Stomach (tissue), 19 donors: ENCODE measurements at places on chromosomes 11 and 22. TPM values are rescaled to one million over a fixed set of nuclear protein-coding genes. Genes with fewer than 3 reads are reported as not detected.

- no peak overlapping the region for H3K27ac ChIP-seq
- peak; percentile 82 for DNase-seq
- H3K27me3 ChIP-seq, result no peaks in the 10 kb centered on the region
- H3K36me3 ChIP-seq, result no peaks in the 10 kb centered on the region
- no peak overlapping the region for H3K4me3 ChIP-seq
Observed at GRCh38 chr11:86596861-86597586, 75.4 kb downstream of the ME3 start.

GRCh38 chr11:16177688-16178087 lies 178.7 kb downstream of the SOX6 start:
- H3K36me3 ChIP-seq, result no peaks in the 10 kb centered on the region
- H3K27me3 ChIP-seq, result no peaks in the 10 kb centered on the region
- H3K27ac ChIP-seq, result no peak overlapping the region
- no peak overlapping the region for H3K4me3 ChIP-seq

- no peaks in the 10 kb centered on the region for H3K4me1 ChIP-seq
- H3K27ac ChIP-seq, result no peak overlapping the region
- H3K36me3 ChIP-seq, result no peaks in the 10 kb centered on the region
- peaks cover 14% of the 10 kb centered on the region for H3K27me3 ChIP-seq
- DNase-seq, result peak; percentile 88
Observed at GRCh38 chr11:116397602-116398084, 375.1 kb downstream of the BUD13 start.

KLHL35 gene
- total RNA-seq, result 0.89 TPM

IRAG1 gene
- total RNA-seq, result 28.1 TPM

C1QTNF4 gene
- not detected for total RNA-seq

DNA sequence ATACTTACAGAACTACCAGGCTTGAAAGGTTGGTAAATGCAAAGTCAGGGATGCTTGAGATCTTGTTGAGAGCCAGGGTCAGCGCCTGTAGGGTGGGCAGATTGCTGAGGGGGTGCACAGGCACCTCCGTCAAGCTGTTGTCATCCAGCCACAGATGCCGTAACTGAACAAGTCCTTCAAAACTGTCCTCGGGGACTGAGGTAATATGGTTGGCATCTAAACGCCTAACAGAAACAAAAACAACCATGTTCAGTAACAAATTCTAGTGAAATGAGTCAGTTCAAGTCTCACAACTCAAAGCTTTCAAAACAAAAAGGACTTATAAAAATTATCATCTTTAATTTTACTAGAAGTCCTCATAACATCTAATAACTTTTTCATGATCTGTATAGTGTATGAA lies 22.2 kb upstream of the CCDC34 start:
- H3K27me3 ChIP-seq, result no peaks in the 10 kb centered on the region
- DNase-seq, result no peak
- no peak overlapping the region for H3K4me3 ChIP-seq
- peaks cover 42% of the 10 kb centered on the region for H3K36me3 ChIP-seq
- H3K27ac ChIP-seq, result no peak overlapping the region
- H3K4me1 ChIP-seq, result peaks cover 26% of the 10 kb centered on the region

DNA sequence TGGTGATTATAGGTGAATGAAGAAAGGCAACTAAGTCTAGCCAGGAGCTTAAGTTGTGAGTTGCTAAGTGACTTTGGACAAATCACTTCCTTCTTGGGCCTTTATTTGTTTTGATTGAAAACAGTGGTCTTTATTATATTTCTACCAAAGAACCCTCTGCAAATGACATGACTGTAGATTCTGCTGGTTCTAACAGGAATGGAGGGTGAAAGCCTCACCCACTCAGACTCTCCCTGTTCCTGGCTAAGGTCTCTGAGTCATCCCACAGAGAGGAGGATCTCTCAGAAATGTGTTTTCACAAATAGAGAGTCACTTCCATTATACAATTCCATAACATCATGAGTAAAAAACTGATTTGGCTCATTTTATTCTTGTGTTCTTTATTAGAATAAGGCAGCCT lies 583.9 kb upstream of the LRRC4C start:
- H3K36me3 ChIP-seq, result no peaks in the 10 kb centered on the region
- no peaks in the 10 kb centered on the region for H3K4me1 ChIP-seq
- no peak overlapping the region for H3K4me3 ChIP-seq
- no peaks in the 10 kb centered on the region for H3K27me3 ChIP-seq

SYT7 gene
- total RNA-seq, result 4.5 TPM

GRCh38 chr22:36147196-36147791 lies 13.3 kb downstream of the APOL3 start:
- no peak overlapping the region for H3K4me3 ChIP-seq
- DNase-seq, result no peak
- no peaks in the 10 kb centered on the region for H3K27me3 ChIP-seq

BCR gene
- 24.6 TPM for total RNA-seq

GRCh38 chr22:46528121-46528610 lies 9.3 kb downstream of the CELSR1 start:
- H3K4me3 ChIP-seq, result no peak overlapping the region
- no peak for DNase-seq
- no peaks in the 10 kb centered on the region for H3K36me3 ChIP-seq
- H3K27ac ChIP-seq, result no peak overlapping the region

DNA sequence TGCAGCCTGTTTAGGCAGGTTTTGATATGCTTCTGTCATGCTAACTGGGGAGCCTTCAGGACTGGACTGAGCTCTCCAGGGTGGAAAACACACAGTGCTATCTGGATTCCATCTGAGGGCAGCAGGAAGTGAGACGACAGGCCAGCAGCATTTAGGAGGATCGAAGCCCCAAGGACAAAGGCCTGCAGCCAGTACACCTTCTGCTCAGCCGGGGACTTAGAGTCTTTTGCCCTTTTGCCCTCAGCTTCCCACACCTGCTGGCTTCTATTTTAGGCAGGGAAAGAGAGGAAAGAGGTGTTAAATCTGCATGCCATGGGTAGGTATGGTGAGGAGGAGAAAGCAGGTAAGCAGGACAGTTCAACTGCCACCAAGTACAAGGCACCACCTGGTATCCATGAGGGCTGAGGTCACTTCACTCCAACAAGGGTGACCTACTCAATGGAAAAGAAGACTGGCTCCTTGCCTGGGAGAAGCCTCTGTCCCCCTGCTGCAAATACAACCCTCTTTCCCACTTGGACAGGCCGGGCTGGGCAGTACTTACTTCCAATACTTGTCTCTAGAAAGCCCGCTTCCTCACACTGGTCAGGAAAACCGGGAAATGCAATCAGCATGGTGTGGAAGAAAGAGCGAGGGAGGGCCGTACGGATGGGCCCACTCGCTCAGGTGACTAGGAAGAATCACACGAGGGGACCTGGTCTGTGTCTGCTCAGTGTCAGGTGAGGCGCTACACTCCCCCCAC lies 12.3 kb downstream of the LARGE2 start:
- H3K36me3 ChIP-seq, result peaks cover 81% of the 10 kb centered on the region
- DNase-seq, result no peak
- peaks cover 33% of the 10 kb centered on the region for H3K4me1 ChIP-seq
- no peak overlapping the region for H3K4me3 ChIP-seq
- H3K27ac ChIP-seq, result peak overlapping the region; percentile 39

CD3G gene
- total RNA-seq, result not detected

DNA sequence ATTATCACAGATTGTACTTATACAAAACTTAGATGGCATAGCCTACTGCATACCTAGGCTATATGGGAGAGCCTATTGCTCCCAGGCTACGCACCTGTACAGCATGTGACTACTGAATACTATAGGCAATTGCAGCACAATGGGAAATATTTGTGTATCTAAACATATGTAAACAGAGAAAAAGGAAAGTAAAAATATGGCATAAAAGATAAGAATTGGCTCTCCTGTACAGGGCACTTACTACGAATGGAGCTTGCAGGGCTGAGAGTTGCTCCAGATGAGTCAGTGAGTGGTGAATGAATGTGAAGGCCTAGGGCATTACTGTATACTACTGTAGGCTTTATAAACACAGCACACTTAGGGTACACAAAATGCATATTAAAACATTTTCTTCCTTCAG lies 13.2 kb downstream of the APOL6 start:
- H3K27ac ChIP-seq, result peak overlapping the region; percentile 65
- peaks cover 48% of the 10 kb centered on the region for H3K36me3 ChIP-seq
- peaks cover 33% of the 10 kb centered on the region for H3K4me1 ChIP-seq
- no peaks in the 10 kb centered on the region for H3K27me3 ChIP-seq
- no peak overlapping the region for H3K4me3 ChIP-seq

CHADL gene
- total RNA-seq, result 5.8 TPM

OR10D3 gene
- not detected for total RNA-seq

MYOD1 gene
- not detected for total RNA-seq

GRCh38 chr11:100774859-100775258 lies 87.8 kb downstream of the ARHGAP42 start:
- no peak overlapping the region for H3K4me3 ChIP-seq
- H3K4me1 ChIP-seq, result peaks cover 15% of the 10 kb centered on the region
- no peaks in the 10 kb centered on the region for H3K36me3 ChIP-seq

- no peaks in the 10 kb centered on the region for H3K4me1 ChIP-seq
- DNase-seq, result no peak
- no peak overlapping the region for H3K27ac ChIP-seq
- no peaks in the 10 kb centered on the region for H3K27me3 ChIP-seq
- no peaks in the 10 kb centered on the region for H3K36me3 ChIP-seq
Observed at GRCh38 chr11:50072226-50073112, 39.8 kb downstream of the OR4C45 start.

DNA sequence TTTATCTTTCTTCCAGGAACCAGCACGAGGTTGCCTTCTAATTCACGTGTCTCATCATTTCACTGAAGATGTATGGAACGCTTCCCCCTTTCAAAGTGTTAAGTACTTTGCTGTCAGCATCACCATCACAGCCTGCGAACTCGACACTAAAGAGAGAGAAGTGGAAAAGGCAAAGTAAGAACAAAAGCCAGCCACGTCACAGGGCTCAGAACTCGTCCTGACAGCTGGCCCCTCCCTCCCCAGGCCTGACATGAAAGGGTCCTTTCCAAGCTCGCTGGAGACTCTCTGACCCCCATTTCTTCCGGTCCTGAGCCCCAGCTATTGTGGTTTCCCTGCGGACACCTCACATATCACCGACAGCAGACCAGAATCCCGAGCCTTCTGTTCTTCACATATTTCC lies 177.8 kb upstream of the NTM start:
- no peaks in the 10 kb centered on the region for H3K36me3 ChIP-seq
- H3K4me1 ChIP-seq, result peaks cover 8% of the 10 kb centered on the region
- H3K27me3 ChIP-seq, result no peaks in the 10 kb centered on the region

GRCh38 chr22:39315389-39315788 lies 4.0 kb downstream of the RPL3 start:
- peaks cover 70% of the 10 kb centered on the region for H3K36me3 ChIP-seq
- H3K4me3 ChIP-seq, result no peak overlapping the region
- H3K4me1 ChIP-seq, result peaks cover 31% of the 10 kb centered on the region
- no peaks in the 10 kb centered on the region for H3K27me3 ChIP-seq
- peak overlapping the region; percentile 98 for H3K27ac ChIP-seq
- DNase-seq, result no peak

- no peak overlapping the region for H3K4me3 ChIP-seq
- H3K36me3 ChIP-seq, result no peaks in the 10 kb centered on the region
- DNase-seq, result no peak
- no peaks in the 10 kb centered on the region for H3K4me1 ChIP-seq
Observed at GRCh38 chr11:70551351-70552166, 153.2 kb downstream of the CTTN start.

- DNase-seq, result no peak
- H3K27ac ChIP-seq, result no peak overlapping the region
- peaks cover 14% of the 10 kb centered on the region for H3K4me1 ChIP-seq
- H3K27me3 ChIP-seq, result no peaks in the 10 kb centered on the region
- no peak overlapping the region for H3K4me3 ChIP-seq
- H3K36me3 ChIP-seq, result no peaks in the 10 kb centered on the region
Observed at GRCh38 chr22:38955250-38955905, 2.0 kb upstream of the APOBEC3A start.
